ENCODE measurements at places on chromosomes 12 and 14.

GRCh38 chr12:85713373-85713772 lies 122.8 kb downstream of the RASSF9 start:
- H3K4me1 ChIP-seq: no peaks in the 10 kb centered on the region
- no peak for DNase-seq
- no peak overlapping the region for H3K4me3 ChIP-seq
- H3K36me3 ChIP-seq: no peaks in the 10 kb centered on the region
- no peak overlapping the region for H3K27ac ChIP-seq
- H3K27me3 ChIP-seq: no peaks in the 10 kb centered on the region

GRCh38 chr12:25591144-25591543 lies 38.1 kb upstream of the LMNTD1 start:
- H3K4me3 ChIP-seq: no peak overlapping the region
- H3K36me3 ChIP-seq: peaks cover 2% of the 10 kb centered on the region
- H3K27ac ChIP-seq: no peak overlapping the region
- peaks cover 41% of the 10 kb centered on the region for H3K4me1 ChIP-seq

DNA sequence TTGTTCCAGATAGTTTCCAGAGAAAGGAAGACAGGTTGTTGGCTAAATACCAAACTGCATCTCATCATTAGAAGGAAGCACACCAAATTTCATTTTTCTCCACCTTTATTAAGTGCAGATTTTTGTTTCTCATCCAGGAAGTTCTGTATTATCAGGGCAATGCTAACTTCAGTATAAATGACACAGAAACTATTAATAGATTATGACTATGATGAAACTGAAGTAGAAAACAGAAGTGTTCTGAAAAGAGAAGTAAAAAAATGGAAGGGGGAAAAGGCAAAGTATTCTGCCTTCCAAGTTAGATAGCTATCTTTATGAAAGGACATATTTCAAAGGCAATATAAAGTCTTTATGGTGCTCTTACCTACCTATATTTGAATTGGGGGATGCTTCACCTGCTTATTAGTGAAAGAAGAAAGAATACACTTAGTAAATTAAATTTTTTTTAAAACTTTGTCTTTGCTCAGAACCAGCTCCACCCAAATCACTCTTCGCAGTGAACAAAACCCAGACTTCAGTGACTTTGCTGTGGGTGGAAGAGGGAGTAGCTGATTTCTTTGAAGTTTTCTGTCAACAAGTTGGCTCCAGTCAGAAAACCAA lies 223.9 kb downstream of the PTPRO start:
- H3K27me3 ChIP-seq: no peaks in the 10 kb centered on the region
- peaks cover 59% of the 10 kb centered on the region for H3K4me1 ChIP-seq
- DNase-seq: no peak
- H3K36me3 ChIP-seq: no peaks in the 10 kb centered on the region
- peak overlapping the region; percentile 66 for H3K27ac ChIP-seq

- H3K27ac ChIP-seq: no peak overlapping the region
- DNase-seq: no peak
- no peak overlapping the region for H3K4me3 ChIP-seq
- H3K4me1 ChIP-seq: peaks cover 2% of the 10 kb centered on the region
- no peaks in the 10 kb centered on the region for H3K36me3 ChIP-seq
- peaks cover 22% of the 10 kb centered on the region for H3K27me3 ChIP-seq
Observed at GRCh38 chr12:14833952-14834351, 9.4 kb downstream of the ART4 start.

DNA sequence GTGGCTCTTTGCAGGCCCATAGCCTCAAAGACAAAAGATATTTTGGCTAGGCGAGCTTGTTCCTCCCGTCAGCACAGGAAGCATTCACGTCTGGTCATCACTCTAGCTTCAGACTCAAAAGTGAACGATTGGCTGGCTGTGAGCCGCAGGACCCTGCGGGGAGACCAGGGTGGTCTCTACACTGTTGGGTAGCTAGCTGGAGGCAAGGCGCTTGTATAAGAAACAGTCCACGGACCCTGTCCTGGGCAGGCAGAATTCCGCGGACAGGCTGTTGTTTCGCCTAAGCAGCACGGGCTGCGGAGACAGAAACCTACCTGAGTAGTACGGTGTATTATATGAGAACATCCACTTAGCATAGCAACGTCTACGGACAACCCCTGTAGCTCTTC lies 29.6 kb downstream of the WBP11 start:
- H3K4me1 ChIP-seq: peaks cover 60% of the 10 kb centered on the region
- H3K36me3 ChIP-seq: peaks cover 36% of the 10 kb centered on the region
- no peak for DNase-seq
- peak overlapping the region; percentile 95 for H3K4me3 ChIP-seq

DNA sequence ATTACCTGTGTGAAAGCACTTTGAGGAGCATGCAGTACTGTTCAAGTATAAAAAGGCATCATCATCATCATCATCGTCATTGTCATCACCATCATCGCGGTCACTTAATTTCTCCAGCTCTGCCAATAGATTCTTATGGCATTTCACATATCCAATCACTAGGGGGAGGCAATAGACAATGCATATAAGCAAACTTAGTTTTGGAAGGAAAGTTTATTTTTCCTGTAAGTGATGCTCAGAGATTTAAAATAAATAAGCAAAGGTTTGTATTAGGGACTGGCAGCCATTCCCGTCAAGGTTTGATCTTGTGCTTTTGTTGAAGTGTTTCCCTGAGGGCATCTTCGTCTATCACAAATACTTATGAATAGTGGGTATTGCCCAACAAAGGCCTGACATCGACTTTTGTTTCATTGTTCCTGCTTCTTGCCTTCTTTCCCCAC lies 127.4 kb downstream of the KTN1 start:
- DNase-seq: no peak
- no peaks in the 10 kb centered on the region for H3K4me1 ChIP-seq
- no peaks in the 10 kb centered on the region for H3K36me3 ChIP-seq
- H3K27me3 ChIP-seq: no peaks in the 10 kb centered on the region
- H3K4me3 ChIP-seq: no peak overlapping the region

GRCh38 chr12:115185506-115185905 lies 501.5 kb upstream of the TBX3 start:
- H3K27me3 ChIP-seq: no peaks in the 10 kb centered on the region
- no peaks in the 10 kb centered on the region for H3K36me3 ChIP-seq
- no peak overlapping the region for H3K4me3 ChIP-seq
- no peak overlapping the region for H3K27ac ChIP-seq
- no peaks in the 10 kb centered on the region for H3K4me1 ChIP-seq

DNA sequence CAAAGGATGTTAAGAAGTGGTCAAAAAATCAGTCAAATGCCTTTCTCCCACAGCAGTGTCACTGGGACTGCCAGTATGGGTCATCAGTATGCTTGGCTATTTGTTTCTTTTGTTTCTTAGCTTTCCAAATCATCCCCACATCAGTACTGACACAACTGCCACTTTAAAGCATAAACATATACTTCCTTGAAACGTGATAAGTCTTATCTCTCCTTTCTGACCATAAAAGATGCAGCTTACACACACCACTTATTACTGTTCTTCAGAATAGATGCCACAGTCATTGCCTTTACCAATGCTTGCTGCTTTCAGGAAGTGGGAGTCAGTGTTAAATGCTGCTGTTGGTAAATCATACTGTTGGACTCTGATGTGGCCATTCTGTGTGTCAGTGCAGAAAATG lies 18.6 kb upstream of the GARIN2 start:
- no peak for DNase-seq
- no peak overlapping the region for H3K4me3 ChIP-seq
- H3K4me1 ChIP-seq: peaks cover 3% of the 10 kb centered on the region
- peaks cover 50% of the 10 kb centered on the region for H3K36me3 ChIP-seq
- no peaks in the 10 kb centered on the region for H3K27me3 ChIP-seq

DNA sequence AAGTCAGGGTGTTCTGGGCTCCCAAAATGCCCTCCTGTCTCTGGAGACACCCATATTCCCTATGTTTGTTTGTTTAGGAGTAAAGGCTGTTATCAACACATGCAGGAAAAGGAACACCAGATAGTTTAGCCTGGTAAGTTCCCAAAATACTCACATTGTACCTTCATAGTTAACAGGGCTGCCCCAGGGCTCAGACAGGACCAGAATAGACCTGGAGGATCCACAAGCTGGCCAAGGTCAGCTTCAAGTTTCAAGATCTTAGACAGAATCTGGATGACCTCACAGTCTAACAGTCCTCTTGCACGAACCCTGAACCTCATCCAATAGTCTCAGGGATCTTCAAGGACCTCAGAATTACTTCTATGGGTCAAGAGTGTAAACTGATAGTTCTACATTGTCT lies 18.1 kb upstream of the HSP90B1 start:
- peaks cover 14% of the 10 kb centered on the region for H3K4me1 ChIP-seq
- H3K27me3 ChIP-seq: no peaks in the 10 kb centered on the region
- H3K4me3 ChIP-seq: no peak overlapping the region
- DNase-seq: no peak
- H3K36me3 ChIP-seq: no peaks in the 10 kb centered on the region

DNA sequence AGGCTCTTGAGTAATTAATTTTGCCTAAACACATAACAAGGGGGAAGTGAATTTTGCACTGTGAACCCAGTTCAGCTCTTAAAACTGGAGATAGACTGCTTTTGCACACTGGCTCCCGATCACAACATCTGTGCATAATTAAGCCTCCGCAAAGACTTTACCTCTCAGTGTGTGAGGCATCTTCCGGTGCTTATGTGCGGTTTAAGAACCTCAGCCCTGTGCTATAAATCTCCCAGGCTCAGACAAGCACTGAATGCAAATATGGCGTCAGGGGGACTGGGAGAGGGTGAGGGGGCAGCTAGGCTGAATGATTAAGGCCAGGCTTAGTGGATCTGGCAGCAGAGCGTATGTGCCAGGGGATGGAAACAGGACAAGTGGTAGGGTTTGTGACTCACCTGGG lies 103.3 kb downstream of the ADCK1 start:
- H3K4me3 ChIP-seq: no peak overlapping the region
- H3K36me3 ChIP-seq: peaks cover 37% of the 10 kb centered on the region

GRCh38 chr12:8609061-8609570 lies 3.5 kb downstream of the AICDA start:
- DNase-seq: no peak
- H3K4me3 ChIP-seq: no peak overlapping the region
- peaks cover 11% of the 10 kb centered on the region for H3K4me1 ChIP-seq
- no peaks in the 10 kb centered on the region for H3K36me3 ChIP-seq
- H3K27me3 ChIP-seq: peaks cover 9% of the 10 kb centered on the region
- no peak overlapping the region for H3K27ac ChIP-seq

GRCh38 chr12:9707864-9708808 lies 24.8 kb downstream of the CLECL1 start:
- peak overlapping the region; percentile 93 for H3K27ac ChIP-seq
- H3K4me1 ChIP-seq: peaks cover 64% of the 10 kb centered on the region
- peak overlapping the region; percentile 58 for H3K4me3 ChIP-seq

DNA sequence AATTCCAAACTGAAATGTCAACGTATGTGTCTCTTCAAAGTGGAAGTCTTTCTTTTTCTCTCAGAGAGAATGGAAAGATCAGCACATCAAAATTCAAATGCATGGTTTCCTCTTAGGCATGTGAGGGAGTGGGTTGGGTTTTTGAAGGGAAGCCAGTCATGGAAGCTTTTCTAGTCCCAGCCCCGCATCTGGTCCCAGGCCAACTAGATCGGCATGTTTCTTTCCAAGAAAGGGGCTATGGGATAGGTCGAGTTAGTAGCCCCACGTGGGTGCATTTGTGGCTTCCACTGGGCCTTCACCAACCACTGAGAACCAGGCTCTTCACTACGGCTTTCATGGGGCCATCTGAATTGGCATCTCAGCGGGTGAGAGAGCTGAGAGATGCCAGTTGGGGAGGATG lies 6.6 kb downstream of the C1S start:
- no peaks in the 10 kb centered on the region for H3K27me3 ChIP-seq
- no peak overlapping the region for H3K4me3 ChIP-seq
- DNase-seq: no peak
- no peaks in the 10 kb centered on the region for H3K36me3 ChIP-seq
- no peaks in the 10 kb centered on the region for H3K4me1 ChIP-seq

GRCh38 chr12:45611495-45611894 lies 118.0 kb upstream of the ARID2 start:
- DNase-seq: no peak
- H3K27me3 ChIP-seq: peaks cover 4% of the 10 kb centered on the region
- H3K4me1 ChIP-seq: peaks cover 12% of the 10 kb centered on the region

GRCh38 chr14:29630566-29631160 lies 297.0 kb downstream of the PRKD1 start:
- no peak overlapping the region for H3K4me3 ChIP-seq
- H3K27me3 ChIP-seq: no peaks in the 10 kb centered on the region
- H3K4me1 ChIP-seq: no peaks in the 10 kb centered on the region

DNA sequence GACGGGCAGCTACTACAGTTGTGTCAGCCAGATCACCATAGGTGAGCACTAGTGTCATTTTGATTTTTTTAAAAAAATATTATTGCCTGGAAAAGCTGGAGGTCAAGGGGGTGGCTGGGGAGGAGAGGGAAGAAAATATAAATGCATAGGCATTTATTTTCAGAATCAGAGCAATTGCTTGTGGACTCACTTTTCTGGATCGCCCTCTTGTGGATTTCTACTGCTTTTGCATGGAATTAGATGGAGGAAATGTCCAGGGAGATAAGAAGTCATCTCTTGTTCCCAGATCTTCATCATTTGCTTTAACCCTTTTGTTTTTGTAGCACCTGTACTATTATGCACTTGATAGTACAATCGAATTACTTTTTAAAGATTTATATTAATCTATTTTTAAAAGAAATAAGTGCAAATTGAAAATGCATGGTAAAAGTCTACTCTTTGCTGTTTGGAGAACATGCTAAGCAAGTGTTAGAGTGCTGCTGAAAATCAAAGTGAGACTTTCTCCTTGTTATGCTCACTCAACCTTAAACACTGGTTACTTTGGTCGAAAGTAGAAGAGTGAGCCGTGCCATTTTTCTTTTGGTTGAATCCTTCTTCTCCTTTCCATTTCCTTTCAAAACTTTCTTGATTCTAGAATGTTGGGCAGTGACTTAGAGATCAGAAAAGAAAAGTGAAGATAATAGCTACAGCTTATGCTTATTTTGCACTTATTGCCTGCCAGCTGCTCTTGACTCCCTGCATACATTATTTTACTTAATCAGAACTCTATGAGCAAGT lies 60.6 kb upstream of the ANO4 start:
- H3K4me1 ChIP-seq: no peaks in the 10 kb centered on the region
- no peak overlapping the region for H3K4me3 ChIP-seq
- peaks cover 19% of the 10 kb centered on the region for H3K27me3 ChIP-seq
- H3K27ac ChIP-seq: no peak overlapping the region
- no peaks in the 10 kb centered on the region for H3K36me3 ChIP-seq
- no peak for DNase-seq

All from activated T-cell treated with anti-CD3 and anti-CD28 coated beads, Interleukin-2, amount 50 U/mL, for 24 hours (primary cell).